ENCODE measurements at places on chromosomes 2 and 18.

DNA sequence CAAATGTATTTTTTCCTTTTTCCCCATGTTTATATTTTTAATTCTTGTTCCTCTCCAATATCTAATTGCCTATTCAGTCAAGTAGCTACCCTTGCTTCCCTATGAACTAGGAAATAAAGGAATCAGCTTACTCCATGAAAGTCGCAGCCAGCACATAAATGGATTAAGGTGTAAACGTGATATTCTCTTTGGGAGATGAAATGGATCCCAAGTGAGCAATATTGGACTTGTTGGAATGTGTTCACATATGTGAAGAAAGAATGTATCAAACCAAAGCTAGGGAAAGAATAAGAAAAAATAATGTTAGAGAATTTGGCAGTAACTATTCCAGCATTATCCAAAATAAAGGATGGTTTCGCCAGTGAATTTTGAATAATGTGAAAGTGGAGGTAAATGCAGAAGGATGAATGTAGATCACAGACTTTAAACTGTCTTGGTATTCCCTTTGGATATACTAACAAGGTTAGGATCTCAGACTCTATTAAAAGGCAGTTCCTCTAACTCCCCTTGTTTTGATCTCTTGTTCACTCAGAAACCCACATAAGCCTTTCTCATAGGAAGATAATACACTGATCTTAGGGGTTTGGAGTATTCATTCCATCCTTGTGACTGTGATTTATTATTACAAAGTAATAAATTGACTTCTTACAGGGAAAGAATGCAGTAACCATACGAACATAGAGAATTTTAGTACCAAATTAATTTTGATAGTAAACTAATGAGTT lies 208.1 kb downstream of the BABAM2 start:
- DNase-seq = no peak

- DNase-seq = no peak
Observed at GRCh38 chr18:34018336-34018735, 206.4 kb downstream of the NOL4 start.

- DNase-seq = no peak
Observed at GRCh38 chr18:35817604-35818352, 154.7 kb upstream of the RMP24 start.

DNA sequence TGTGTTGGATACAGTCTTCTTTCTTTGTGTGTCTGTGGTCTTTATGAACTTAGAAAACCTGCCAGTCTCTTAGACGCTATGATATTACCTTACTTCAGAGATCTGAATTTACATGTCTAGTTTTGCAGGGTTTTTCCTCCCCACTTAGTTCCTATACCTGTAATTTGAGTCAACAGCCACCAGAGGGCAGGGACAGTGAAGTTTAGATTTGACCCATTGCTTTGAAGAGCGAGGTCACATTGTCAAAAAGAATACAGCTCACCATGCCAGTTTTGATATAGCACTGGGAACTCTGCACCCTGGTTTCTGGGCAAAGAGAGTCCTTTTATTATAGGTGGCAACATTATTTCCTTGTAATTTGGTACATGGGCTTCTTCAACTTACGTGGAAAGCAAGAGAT lies 102.3 kb downstream of the MAPK4 start:
- no peak for DNase-seq

DNA sequence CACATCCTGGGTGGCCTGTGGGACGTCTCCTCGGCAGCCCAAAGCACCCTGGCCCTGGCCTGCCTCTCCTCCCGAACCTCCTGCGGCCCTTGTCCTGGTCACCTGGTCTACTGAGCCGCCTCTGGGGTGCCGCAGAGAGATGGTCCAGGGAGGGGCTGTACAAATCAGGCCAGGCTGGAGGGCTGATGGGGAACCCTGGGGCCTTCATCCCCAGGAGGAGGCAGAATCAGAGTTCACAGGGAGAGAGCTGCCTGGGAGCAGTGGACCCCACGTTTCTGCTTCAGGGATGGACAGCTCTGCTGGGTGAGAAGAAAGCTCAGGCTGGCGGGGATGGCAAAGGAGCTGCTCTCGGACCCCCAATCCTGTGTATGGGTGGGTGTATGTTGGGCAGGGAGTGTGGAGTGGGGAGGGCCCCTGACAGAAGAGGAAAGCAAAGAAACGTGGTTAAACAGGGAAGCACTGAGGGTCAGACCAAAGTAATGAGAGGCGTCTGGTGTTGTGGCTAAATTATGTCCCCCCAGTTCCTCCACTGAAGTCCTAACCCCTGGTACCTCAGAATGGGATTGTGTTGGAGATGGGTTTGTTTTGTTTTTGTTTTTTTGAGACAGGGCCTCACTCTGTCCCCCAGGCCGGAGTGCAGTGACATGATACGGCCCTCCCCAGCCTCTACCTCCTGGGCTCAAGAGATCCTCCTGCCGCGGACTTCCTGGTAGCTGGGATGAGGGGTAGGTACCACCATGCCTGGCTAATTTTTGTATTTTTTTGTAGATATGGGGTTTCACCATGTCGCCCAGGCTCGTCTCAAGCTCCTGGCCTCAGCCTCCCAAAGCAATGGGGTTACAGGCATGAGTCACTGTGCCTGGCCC lies 73.4 kb upstream of the SMAD7 start:
- no peak for DNase-seq

- DNase-seq = no peak
Observed at GRCh38 chr2:173118395-173118794, 42.7 kb downstream of the MAP3K20 start.

DNA sequence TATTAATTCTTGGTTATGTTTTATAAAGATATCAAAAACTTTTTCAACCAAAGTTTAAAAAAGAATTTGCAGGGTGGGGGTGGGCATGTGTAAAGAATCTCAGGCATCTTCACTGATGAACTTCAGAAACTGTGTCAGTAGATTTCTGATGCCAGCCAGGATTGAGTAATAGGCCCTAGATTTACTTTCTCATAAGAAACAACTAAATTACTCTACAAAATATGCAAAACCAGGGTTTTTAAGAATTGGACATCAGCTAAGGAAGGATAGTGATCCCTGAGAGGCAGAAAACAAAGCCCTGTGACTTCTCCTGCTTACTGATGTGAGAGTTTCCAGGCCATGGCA lies 11.9 kb upstream of the IL1R1 start:
- no peak for DNase-seq

DNA sequence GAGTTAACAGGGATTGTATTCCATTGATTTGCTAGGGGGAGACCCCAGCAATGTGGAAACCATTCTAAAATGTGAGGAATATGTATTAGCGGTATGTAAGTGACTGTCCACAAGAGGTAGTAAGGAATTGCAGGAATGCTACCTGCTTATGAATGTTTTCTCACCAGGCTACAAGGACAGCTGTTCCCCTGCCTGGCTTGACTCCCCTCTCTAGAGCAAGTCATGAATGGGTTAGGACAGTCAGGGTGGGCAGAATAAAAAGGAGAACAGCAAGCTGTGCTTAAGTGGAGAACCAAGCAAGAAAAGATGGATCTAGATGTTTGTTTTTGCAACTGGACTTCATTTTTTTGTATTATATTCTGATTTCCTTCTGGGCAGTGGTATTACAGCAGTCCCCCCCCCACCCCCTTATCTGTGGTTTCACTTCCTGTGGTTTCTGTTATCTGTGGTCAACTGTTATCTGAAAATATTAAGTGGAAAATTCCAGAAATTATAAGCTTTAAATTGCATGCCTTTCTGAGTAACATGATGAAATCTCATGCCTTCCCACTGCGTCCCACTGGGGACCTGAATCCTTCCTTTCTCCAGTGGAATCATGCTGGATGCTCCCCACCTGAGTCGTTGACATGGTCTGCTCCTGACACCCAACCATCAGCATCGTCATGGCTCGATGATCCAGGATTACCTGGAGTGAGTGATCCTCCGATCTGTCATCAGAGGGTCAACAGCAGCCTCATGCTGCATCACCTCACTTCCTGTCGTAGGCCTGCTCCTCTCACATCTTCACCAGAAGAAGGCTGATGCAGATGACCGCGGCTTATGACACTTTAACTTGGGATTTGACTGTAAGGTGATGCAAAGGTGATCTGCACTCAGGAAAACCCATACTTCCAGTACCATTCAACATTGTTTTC lies 52.2 kb downstream of the VAPA start:
- DNase-seq = no peak

DNA sequence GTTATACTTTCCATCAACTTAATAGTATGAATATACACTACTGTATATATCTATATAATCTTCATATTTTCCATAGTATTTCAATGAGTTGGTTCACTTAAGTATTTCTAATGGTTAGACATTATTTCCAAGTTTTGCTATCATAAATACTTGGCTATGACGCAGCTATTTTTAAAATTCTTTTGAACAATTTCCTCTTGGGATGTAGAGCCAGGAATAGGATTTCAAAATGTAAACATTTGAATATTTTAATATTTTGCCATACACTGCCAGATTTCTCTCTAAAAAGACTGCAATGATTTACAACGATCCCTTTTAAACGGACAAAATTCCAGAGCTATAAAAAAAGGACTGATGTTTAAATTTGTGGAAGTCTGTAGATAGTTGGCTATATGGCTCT lies 95.6 kb downstream of the NUP35 start:
- no peak for DNase-seq

DNA sequence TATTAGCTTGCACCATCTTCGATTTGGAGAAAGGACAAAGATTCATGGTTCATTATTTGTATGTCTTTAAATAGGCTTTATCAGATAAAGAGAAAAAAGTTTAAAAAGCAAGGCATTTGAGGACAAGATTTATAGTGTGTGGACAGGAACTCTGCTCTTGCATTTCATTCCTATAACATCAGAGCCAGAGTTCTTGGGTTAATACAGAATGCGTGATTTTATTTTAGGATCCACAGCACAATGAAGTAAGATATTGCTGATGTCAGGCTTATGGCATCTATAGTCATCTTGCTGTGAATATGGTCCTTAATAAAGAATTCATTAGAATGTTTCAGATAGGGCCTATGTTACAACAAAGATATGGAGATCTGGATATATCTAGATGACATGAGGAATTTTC lies 19.7 kb downstream of the RASGRP3 start:
- DNase-seq = no peak

DNA sequence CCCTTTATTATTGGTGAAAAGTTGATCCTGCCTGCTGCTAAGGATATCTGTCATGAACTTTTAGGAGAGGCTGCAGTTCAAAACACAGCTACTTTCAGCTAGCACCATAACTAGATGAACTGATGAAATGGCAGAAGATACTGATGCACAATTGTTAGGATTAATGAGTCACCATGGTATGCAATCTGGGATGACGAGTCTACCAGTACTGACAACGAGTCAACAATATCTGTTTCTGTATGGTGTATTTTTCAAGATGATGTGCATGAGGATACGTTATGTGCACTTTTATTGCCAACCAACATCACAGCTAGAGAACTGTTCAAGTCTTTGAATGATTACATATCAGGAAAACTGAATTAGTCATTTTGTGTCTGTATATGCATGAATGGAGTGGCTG lies 68.7 kb downstream of the NETO1 start:
- DNase-seq = no peak

DNA sequence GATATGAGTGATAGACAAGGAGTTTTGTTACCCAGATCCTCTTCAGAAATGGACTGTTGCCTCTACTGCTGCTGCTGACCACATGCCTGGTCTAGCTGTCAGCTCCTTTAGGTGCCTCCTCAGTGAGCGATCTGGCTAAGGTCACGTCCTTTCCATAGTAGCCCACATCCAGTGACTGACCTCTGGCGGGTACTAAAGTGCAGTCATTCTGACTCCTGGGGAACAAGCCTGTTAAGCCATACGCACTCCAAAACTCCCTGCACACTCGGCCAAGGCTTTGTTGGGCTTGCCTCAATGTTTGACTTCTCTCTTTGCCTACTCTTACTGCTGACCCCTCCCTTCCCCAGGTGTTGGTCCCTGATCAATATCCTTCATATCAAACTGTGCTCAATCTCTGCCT lies 685.2 kb downstream of the IRS1 start:
- DNase-seq = no peak

DNA sequence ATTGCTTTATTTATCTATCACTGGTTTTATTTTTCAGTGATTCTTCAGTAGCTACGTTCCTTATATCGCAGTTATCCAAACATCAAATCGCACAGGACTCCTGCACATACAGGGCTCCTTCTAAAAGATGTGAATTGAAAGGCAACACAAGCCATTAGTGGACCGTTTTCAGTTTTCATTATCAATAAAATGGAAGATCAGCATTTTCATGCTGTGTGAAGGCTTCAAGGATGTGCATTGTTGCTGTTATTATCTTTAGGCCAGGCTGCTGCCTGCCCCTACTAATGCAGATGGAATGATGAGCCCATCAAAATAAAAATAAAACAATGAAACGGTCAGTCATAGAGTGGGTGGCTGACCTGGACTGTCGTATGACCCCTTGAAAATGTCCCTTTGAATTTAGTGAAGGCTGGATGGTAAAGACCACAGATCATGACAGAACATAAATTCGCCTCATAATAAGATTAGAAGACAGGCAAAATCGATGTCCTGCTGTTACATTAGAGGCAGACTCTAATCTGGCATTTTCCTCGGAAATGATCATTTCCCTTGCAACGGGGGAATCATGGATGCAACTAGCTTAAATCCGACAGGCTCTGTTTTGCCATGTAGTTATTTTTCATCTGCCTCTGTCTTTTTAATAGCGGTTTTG lies 32.9 kb downstream of the ITGB6 start:
- no peak for DNase-seq

DNA sequence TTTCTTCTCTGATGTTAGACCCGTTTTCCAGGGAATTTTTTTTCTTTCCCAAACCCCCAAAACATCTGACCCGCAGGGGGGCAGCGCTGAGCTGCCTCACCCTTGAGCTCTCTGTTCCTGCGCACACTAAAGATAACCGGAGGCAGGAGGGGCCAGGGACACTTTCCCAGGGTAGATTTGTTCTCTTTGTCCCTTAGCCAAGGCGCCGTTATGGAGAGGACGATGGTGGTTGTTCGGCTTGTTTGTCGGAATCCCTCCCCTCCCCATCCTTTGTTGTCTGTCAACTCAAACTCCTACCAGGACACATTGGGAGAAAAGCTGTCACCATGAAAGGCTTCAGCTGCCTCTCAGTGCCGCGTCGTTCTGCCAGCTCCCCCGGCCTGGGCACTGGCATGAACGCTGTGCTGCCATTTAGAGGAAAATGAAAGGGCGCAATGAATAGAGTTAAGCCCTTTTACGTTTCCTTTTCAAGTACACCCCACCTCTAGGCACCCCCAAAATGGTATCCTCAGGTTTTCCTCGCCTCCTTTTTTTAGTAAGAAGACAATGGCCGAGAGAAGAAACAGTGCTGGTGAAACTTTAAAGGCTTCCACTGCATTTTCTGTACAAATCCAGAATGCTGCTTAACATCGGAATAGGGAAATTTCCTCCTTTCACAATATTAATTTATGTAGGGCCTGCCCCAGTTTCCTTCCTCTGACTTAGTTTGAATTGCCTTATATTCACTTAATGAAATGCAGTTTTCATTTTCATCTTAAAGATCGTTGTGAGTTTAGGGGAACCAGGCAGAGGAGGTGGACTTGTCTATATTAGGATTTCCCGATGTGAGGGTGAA lies 62.1 kb downstream of the RND3 start:
- no peak for DNase-seq

- DNase-seq = no peak
Observed at GRCh38 chr2:136342138-136342537, 224.2 kb upstream of the CXCR4 start.

Measured in NCI-H1092 (cell line).